ENCODE measurements at places on chromosomes 6 and 20.

DNA sequence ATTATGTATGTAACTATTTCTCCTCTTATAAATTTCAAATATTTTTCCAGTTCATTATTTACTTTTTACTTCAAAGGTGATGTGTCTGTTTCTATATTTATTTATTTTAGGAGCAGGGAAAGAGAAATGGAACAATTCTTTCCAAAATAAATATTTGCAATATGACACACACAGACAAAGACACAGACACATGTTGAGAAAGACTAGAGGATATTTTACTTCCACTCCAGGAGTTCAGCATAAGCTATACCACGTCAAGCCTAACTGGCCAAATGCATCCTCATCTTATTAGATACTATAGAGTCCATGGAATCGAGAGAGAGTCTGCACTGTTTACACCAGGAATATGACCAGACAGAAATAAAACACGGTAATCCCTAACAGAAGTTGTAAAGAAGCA lies 13.3 kb downstream of the RALGAPA2 start:
- DNase-seq, result no peak

DNA sequence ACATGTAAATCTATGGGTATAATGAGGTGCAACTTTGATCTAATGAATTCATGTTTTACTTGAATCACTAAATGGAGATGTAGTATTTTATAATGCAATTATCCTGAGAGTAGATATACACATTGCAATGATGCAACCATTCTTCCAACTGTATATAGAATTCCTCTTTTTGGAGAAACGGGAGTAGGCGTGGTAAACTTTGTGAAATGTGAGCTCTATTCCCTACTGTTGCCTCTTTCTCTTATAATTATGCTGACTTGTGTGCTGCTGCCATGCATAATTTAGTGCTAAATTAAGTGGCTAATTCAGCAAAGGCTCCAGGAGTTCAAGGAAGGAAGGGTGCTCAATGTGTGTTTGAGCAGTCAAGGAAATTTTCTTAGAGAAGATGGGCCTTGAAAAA lies 116.6 kb upstream of the SLC35B3 start:
- DNase-seq, result no peak

DNA sequence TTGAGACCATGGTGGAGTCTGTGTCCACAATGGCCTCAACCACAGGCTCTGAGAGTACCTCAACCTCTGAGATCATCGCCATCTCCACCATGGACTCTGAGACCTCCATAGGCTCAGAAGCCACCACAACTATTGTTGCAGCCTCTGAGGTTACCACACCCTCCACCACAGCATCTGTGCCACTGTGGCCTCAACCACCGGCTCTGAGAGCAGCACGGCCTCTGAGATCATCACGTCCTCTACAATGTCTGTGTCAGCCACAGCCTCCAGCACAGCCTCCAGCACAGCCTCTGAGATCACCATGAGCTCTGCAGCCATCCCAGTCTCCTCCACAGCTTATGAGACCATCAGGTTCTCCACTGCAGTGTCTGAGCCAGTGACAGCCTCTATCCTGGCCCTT lies 19.4 kb upstream of the MUC21 start:
- DNase-seq, result no peak

GRCh38 chr20:708956-709355 lies 33.4 kb upstream of the SCRT2 start:
- DNase-seq, result no peak

DNA sequence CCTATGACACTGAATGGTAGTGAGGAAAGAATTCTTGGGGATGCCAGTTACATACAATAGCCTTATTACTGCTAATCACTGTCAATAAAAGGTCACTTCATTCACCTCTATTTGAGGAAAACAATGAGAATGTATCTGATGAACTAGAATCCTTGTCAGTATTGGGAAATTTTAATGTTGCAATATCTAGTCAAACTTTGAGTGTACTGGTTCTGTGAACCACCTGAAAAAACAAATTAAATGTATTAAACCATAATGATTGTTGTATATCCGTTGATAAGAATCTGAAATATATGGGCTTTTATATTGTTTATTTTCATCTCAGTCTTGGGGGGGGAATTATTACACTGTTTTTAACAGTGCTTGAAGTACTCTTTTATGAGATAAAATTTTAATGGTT lies 10.6 kb downstream of the TAF11 start:
- DNase-seq, result no peak

DNA sequence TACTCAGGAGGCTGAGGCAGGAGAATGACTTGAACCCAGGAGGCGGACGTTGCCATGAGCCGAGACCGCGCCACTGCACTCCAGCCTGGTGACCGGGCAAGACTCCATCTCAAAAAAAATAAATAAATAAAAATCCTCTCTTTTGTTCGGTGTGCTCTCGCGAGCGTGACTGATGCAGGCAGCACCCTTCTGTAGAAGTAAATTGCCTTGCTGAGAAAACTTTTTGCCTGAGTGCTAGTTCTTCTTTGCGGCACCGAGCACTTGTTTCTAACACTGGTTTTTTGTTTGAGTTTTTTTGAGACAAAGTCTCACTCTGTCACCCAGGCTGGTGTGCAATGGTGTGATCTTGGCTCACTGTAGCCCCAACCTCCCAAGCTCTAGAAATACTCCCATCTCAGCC lies 30.5 kb downstream of the PLN start:
- DNase-seq, result no peak

- DNase-seq, result no peak
Observed at GRCh38 chr20:16263582-16263981, 309.7 kb downstream of the KIF16B start.

- DNase-seq, result no peak
Observed at GRCh38 chr6:111842891-111843290, 30.4 kb downstream of the FYN start.

DNA sequence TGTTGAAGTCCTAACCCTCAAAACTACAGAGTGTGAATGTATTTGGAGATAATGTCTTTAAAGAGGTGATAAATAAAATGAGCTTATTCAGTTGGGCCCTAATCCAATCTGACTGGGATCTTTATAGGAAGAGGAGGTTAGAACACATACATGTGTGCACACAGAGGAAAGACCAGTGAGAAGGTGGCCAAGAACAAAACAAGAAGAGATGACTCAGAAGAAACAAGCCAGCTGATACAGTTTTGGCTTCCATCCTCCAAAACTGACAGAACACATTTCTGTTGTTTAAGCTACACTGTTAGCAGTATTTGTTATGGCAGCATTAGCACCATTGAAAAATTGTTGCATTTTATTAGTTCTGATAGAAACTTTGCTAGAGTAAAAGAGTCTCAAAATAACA lies 609.3 kb upstream of the IMPG1 start:
- DNase-seq, result no peak

DNA sequence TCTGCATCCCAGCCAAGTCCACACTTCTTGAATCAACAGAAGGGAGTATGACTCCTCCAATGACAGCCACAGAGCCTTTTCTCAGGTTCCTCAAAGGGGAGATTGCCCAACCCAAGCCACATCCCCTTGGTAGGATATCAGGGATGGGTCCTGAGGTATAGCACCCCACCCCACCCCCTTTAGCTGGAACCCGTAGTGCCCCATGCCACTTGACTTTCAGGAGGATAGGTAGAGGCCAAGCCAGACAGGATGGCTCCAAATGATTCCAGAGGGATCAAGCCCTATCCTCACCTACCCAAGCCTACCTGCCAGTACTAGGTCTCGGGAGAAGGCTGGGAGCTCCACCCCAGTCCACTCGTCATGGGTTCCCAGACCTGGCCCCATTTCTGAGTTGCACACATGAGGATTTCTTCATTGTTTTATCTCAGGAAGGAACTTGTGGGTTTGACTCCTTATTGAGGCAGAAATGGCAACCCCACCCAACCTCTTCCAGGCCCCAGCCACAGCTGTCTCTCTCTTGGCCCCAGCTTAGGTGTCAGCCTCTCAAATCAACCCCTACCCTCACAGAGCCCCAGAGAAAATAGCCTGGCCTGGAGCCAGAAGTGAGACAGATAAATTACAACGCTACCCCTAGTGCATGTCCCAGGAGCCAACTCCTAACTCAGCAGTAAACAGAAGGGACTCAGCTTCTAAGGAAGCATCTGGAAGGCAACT lies 3.6 kb downstream of the CCND3 start:
- no peak for DNase-seq

DNA sequence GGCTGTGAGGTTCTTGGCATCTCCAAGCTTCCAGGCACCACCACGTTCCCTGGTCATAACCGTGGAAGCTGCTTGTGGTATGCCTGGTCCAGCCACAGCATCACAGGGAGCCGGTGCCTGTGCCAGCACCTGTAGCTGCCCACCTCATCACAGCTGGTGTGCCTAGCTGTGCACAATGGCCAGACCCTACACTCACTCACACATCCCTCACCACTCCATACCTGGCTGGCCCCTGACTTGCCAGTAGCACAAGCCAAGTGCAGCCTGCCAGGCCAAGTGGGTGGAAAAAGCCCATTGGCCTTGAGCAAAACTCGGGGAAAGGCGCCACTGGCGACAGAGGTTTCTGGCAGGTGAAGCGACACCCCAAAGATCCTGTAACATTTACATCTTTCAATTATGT lies 192.3 kb upstream of the MANEA start:
- DNase-seq, result no peak

DNA sequence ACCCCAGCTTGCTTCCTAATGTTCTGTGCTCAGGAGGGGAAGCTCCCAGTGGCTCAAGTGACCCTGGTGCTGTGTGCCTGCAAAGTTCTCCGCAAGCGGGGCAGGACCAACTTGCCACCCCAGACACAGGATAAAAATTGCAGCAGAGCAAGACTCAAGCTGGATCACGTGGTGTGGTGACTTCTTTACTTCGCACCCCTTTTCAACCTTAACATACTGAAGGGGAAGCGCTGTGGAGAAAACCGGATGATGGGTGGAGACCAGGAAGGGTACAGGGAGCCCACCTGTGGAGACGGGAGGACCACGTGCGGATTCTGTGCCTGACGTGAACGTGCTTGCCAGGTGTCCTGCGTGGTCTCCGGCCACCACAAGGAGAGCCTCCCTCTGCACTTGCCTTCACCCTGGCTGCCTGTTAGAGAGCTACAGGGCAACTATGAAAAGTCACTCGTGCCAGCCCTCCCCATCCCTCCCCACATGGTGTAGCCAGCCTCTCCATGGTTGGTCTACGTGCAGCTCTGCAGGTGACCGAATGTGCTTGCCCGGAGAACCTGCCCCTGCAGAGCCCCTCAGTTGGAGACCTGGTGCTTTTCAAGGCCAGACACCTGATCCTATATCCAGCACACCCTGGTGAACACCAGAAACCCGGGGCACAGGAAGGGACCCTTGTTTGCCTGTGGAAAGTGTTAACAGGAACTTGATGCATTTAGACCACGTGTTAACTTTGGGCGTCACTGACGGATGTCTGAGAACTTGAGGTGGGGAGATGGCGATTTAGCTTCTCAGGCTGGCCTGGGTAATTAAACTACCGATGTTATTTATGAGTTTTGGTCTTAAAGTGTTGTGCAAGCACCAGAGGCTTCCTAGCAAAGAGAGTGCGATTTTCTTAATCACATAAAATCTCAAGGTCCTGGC lies 23.9 kb upstream of the DACT2 start:
- no peak for DNase-seq

DNA sequence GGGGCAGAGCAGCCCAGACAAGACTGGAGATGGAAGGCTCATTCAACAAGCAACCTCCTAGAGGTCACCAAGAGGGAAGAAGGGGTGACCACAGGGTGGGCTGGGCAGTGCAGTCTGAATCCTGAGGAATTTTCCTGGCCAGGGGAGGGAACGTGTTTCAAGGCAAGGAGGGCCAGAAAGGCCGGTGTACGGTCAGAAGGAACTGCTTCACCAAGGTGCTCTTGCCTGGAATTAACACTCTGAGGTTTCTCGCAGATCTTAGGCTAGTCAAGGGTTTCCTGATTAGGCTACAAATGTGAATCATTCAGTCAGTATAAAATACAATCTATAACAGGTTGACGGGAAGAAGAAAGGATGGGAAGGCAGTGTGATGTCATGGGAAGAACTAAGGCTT lies 199.3 kb downstream of the LRFN2 start:
- DNase-seq, result no peak

GRCh38 chr6:31083742-31084354 lies 28.5 kb downstream of the C6orf15 start:
- DNase-seq, result no peak

- no peak for DNase-seq
Observed at GRCh38 chr6:90107371-90107770, 189.3 kb downstream of the BACH2 start.

GRCh38 chr6:157715728-157716164 lies 107.3 kb upstream of the SNX9 start:
- peak; percentile 98 for DNase-seq

- DNase-seq, result no peak
Observed at GRCh38 chr20:32482143-32482441, 103.0 kb downstream of the NOL4L start.

DNA sequence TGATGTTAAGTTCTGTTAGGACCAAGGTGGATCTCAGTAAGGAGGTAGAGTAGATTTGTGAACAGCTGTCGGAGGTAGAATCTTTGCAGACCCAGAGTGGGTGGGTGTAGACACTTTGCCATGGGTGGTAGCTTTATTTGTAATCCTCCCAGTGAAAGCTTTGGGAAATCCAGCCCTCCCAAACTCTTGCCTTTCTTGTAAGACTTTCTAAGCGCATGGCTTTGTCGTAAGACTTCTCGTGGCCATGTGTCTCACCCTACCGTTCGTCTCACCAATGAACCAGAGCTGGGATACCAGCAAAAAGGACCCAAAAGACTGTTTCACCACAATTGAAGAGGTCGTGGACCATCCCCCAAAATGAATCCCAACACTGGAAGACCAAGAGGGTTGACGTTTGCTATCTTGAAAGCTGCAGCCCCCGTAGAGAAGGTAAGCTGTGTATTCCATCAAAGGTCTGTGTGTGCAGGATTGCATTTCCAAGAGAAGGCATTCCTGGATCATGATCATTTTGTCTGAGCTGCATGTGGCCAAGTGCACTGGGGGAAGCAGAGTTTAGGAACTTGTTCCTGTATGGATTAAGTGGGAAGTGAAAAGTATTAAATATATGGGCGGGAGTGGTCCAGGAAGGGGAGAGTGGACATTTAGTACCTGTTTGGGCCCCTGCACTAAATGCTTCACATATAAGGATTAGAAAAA lies 5.8 kb upstream of the TMEM14A start:
- no peak for DNase-seq

- no peak for DNase-seq
Observed at GRCh38 chr20:1535420-1536175, 21.9 kb downstream of the SIRPD start.

DNA sequence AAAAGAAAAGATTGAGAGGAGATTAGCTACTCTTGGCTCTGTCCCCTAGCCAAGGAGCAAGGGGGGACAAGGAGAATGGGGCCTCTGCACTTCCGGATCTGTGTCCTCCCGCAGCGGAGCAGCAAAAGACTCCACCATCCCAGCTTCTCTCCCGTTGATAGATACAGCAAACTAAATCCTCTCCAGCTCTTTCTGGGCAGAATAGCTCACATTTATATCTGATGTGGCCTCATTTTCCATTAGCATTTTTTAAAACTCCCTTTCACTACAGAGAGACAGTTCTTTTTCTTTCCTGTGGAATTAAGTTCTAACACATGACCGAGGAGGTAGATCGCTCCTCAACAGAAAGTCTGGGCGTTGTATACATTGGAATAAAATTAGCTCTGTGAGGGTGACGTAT lies 260.9 kb upstream of the SOX4 start:
- no peak for DNase-seq

- no peak for DNase-seq
Observed at GRCh38 chr20:23061262-23061661, 11.8 kb upstream of the THBD start.

GRCh38 chr6:19380293-19380692 lies 456.9 kb upstream of the ID4 start:
- no peak for DNase-seq

Measured in GM04503 (cell line).